Psoas muscle (tissue), 8 donors: ENCODE measurements at places on chromosomes 6 and 20. TPM values are rescaled to one million over a fixed set of nuclear protein-coding genes. Genes with fewer than 3 reads are reported as not detected.

NDRG3 gene
- 10.8 TPM for total RNA-seq

DEFB124 gene
- not detected for total RNA-seq

ZSCAN16 gene
- 2.0 TPM for total RNA-seq

RNF217 gene
- 22.5 TPM for total RNA-seq

HNF4A gene
- not detected for total RNA-seq

ME1 gene
- 52.2 TPM for total RNA-seq

CST5 gene
- not detected for total RNA-seq

OR12D3 gene
- not detected for total RNA-seq

RIPOR3 gene
- 4.8 TPM for total RNA-seq

NT5E gene
- total RNA-seq, result 0.90 TPM

SOX18 gene
- 23.6 TPM for total RNA-seq

UBE2C gene
- 0.42 TPM for total RNA-seq

TNFRSF6B gene
- total RNA-seq, result 2.2 TPM
